ENCODE measurements at places on chromosomes 4 and X.

GRCh38 chr4:183675625-183676024 lies 16.5 kb downstream of the TRAPPC11 start:
- DNase-seq: no peak

- DNase-seq: no peak
Observed at GRCh38 chrX:130974323-130974722, 71.3 kb upstream of the ENOX2 start.

DNA sequence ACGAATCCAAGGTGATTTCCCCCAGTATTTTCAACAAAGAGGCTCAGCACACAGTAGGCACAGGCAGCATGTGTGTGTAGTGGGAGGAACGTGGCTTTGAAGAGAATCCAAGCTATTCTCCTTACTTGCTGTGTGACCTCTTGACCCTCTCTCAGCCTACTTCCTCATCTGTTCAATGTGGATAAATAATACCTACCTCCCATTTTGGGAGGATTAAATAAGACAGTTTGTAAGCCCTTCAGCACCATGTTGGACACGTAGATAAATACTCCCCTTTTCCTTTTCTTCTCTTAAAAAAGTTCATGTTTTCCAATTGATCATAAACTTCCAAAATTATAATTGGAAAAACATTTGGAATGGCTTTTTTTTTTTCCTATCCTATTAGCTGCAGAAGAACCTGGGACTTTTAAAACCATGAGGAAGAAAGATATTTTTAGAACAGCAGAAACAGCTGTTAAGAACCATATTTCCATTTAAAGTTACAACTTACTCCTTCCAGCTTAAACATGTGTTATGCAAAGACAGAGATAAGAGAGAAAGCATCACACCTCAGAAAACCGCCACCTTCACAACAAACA lies 56.1 kb upstream of the TMEM131L start:
- DNase-seq: no peak

DNA sequence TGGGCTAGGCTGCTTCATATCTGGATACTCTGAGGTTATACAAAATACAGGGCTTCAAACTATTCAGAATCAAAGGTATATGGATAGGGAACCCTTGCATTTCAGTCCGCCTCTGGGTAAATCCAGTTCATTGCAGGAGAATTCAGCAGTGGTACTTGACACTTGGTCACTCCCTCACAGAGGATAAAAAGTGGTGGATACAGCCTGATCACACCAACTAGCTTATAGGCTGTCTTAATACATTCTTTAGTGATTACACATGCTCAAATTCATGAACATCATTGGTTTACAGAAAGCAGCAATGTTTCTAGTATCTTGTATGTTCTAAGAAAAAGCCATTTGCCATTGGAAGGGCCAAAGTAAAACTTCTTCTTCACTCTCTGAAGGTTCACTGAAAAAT lies 104.8 kb upstream of the PDE5A start:
- no peak for DNase-seq

GRCh38 chrX:106611679-106612392 lies at the start of gene RADX:
Gene RADX (plus strand): TSS chrX:106611978. CDS start chrX:106612081, 103 bp downstream.
- DNase-seq: peak; percentile 66

- no peak for DNase-seq
Observed at GRCh38 chr4:41219421-41219950, 5.1 kb upstream of the APBB2 start.

- DNase-seq: no peak
Observed at GRCh38 chr4:10608501-10609219, 75.9 kb downstream of the CLNK start.

DNA sequence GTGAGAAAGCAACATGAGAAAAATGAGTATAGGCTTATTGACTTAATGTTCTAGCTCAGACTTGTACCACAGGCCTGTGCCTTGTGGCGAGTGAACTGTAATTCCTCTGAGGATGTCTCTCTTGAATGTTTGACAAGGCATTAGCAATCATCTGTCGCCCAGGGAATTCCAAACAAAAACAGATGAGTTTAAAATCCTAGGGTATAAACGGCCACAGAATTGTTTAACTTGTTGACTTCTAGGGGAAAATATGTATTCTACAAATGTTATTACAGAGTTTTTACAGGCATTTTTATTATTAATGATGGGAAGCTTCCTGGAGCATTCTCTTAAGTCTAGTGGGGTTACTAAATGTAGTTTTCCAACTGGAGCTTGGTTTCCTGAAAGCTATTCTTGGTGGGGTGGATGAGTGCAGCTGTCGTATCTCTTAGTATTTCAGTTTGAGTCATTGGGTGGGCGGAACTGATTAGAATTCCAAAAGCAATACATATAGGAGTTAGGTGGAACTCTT lies 40.6 kb downstream of the ARHGAP10 start:
- no peak for DNase-seq

- no peak for DNase-seq
Observed at GRCh38 chr4:153549405-153549804, 83.2 kb downstream of the TMEM131L start.

DNA sequence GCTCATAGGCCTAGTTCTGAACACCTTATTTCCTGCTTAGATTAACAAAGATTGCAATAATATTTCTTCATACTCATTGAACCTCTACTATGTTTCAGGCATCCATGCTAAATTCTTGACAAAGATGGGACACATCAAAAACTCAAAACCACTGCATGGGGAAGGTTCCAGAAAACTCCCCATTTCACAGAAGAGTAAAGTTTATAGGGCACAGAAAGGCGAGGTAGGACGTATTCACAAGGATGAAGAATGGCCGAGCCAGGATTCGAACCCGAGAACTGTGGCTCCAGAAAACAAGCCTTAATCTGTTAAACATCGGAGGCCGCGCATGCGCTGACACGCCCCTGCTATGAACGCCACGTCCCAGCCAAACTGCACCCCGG lies 688 bp downstream of the UXT start:
- DNase-seq: no peak

- no peak for DNase-seq
Observed at GRCh38 chr4:97414161-97414560, 729.1 kb downstream of the STPG2 start.

- DNase-seq: no peak
Observed at GRCh38 chrX:34909151-34909550, 33.4 kb upstream of the FAM47B start.

DNA sequence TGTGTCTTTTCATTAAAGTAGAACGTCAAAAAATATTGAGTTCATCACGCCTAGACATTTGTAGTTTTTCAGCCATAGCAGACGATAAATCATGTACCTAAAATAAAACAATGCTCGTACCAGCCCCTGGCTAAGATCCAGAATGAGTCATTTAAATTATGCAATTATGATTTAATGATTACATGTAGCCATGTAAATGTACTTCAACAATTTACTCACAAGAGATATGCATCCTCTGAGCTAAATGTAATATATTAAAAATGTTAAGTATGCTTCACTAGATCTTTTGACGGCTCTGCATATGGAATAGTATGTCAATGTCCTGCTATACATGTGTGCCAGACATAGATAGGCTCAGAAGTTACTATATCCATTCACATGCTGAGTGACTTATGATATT lies 1077.8 kb downstream of the ARAP2 start:
- DNase-seq: no peak

- no peak for DNase-seq
Observed at GRCh38 chrX:115344885-115345614, 55.5 kb downstream of the LUZP4 start.

DNA sequence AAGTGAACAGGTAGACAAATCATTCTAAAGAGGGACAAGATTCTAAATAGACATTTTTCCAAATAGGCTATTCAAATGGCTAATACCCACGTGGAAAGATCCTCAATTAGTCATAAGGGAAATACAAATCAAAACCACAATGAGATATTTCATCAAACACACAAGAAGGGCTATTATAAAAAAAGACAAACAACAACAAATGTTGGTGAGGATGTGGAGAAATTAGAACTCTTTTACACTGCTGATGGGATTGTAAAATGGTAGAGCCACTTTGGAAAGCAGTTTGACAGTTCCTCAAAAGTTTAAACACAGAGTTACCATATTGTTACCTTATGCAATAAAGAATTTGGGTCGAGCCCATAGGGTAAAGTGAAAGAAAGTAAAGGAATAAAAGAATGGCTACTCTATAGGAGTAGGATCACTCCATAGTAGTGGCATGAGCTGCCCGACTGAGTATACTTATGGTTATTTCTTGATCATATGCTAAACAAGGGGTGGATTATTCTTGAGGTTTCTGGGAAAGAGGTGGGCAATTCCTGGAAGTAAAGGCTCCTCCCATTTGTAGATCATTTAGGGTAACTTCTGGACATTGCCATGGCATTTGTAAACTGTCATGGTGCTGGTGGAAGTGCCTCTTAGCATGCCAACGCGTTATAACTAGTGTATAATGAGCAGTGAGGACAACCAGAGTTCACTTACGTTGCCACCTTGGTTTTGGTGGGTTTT lies 58.9 kb upstream of the FAM9C start:
- DNase-seq: no peak

DNA sequence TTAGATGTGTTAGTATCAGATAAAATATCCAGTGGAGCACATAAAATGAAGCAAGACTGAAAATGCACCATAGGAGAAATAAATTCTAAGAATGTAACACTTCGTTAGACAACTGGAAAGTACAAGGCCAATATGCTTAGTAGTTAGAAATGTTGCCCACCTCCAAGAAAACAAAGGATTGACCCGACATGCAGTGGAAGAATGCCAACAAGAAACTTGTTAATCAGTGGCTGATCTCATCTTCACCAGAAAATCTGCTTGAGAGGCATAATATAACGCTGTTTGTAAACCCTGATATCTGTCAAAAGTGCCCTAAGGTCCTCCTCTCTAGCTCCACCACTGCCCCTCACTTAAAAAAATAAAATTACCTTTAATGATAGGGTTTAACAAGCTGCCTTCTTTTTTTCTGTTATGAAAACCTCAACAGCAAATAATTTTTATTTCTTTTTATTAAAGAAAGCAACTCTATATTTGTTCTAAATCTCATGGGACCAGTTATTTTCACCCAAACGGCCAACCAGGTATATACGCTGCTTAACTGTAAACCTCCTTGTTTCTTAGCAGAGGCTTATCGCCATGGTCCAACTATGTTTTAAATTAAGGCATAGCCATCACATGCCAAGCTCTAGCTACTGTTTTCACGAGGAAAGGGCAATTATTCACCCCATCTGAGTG lies 1.8 kb downstream of the RASGEF1B start:
- no peak for DNase-seq

- no peak for DNase-seq
Observed at GRCh38 chr4:78673337-78673736, 102.8 kb upstream of the BMP2K start.

GRCh38 chrX:147953976-147954375 lies 27.2 kb upstream of the FMR1NB start:
- no peak for DNase-seq

GRCh38 chr4:148814030-148814429 lies 371.8 kb upstream of the NR3C2 start:
- DNase-seq: no peak

- DNase-seq: no peak
Observed at GRCh38 chrX:70030301-70030767, 19.4 kb downstream of the AWAT2 start.

GRCh38 chr4:30245140-30245539 lies 475.0 kb upstream of the PCDH7 start:
- no peak for DNase-seq

DNA sequence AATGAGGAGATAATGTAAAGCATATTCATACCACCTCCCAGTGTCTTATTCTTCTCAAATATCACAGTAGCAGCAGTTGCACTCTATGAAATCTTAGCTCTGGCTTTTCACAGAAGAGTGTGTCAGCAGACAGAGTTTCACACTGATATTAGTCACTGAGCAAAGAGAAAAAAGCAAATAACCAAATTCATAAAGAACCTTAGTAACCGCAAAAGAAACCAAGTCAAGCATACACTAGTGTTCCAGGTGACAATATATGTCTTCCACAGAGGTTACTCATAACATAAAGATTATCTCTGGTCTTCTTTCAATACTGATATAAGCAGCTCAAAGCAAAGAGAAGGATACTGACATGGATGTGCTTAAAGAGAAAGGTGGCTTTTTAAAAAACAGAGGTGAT lies 181.7 kb upstream of the EDNRA start:
- no peak for DNase-seq

GRCh38 chrX:11702965-11703631 lies 37.4 kb upstream of the ARHGAP6 start:
- DNase-seq: no peak

GRCh38 chr4:186161138-186161537 lies 30.2 kb upstream of the CYP4V2 start:
- no peak for DNase-seq

DNA sequence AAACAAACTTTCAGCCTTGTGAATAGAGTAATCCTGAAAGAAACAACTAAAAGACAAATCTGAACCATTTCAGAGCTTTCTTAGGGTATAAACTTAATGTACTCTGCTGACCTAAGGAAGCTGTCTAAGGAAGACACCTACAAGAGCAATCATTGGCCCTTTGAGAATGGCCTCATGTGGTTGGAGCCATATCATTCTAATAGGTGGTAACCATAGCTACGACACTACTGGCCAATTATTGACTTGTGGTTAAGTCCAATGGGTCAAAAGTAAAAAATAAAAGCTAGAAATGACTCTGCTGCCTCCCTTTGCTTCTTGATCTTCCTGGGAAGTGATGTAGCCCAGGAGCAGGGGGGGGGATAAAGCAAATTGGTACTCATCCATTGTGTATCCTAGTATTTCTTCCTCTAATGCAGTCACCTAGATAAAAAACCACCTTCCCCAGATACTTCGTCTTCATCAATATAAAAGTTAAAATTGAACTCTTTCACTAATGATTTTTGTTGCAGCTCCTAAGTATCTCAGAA lies 547.0 kb downstream of the ARAP2 start:
- no peak for DNase-seq

DNA sequence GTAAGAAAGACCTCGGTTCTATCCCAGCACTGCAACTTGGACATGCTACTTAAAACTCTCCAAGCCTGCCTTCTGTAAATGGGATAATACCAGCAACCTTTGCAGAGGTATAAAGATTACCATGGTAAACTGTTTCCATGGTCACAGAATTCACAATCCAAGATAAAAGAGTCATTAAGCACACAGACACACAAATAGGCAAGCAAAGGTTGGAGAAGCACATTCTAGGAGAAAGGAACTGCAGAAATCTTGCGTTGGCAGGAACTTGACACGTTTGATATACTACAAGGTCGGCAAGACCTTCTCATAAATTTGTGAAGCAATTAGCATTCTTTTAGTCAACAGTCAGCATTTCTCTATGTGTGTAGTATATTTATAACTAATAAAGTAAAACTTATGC lies 12.3 kb upstream of the CHRNA9 start:
- no peak for DNase-seq

DNA sequence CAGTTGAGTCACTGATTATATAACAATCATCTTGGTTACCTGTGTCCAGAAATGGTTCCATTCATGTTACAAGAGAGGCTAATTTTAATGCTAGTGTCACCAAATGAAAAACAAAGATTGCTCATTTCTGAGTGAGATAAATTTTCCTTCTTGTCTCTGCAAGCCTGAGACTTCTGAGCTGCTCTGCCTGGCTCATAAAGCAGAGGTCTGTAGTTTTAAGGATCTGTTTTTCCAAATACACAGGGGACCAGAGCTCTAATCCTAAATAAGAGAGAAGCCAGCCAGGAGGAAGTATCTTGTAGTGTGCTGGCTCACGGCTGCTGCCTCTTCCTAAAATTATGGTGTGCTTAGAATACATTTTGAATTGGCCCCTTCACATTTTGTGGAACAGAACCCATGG lies 42.6 kb downstream of the CLDN34 start:
- DNase-seq: no peak

All from stimulated activated CD8-positive, alpha-beta memory T cell treated with anti-CD3 and anti-CD28 coated beads, Interleukin-2, amount 100 ng/mL, for 1 hour (primary cell).